Ovary (tissue), 10 donors: ENCODE measurements at places on chromosomes 2 and 18. TPM values are rescaled to one million over a fixed set of nuclear protein-coding genes. Genes with fewer than 3 reads are reported as not detected.

IL36RN gene
- total RNA-seq: not detected

NOSTRIN gene
- total RNA-seq: 10.0 TPM

NGEF gene
- total RNA-seq: 0.65 TPM

ZFP36L2 gene
- total RNA-seq: 350 TPM

GAL3ST2 gene
- not detected for total RNA-seq

DIS3L2 gene
- 26.2 TPM for total RNA-seq

VWA3B gene
- 1.1 TPM for total RNA-seq

TRAPPC8 gene
- total RNA-seq: 37.9 TPM

COL3A1 gene
- total RNA-seq: 347 TPM

SEH1L gene
- total RNA-seq: 43.7 TPM

DNA sequence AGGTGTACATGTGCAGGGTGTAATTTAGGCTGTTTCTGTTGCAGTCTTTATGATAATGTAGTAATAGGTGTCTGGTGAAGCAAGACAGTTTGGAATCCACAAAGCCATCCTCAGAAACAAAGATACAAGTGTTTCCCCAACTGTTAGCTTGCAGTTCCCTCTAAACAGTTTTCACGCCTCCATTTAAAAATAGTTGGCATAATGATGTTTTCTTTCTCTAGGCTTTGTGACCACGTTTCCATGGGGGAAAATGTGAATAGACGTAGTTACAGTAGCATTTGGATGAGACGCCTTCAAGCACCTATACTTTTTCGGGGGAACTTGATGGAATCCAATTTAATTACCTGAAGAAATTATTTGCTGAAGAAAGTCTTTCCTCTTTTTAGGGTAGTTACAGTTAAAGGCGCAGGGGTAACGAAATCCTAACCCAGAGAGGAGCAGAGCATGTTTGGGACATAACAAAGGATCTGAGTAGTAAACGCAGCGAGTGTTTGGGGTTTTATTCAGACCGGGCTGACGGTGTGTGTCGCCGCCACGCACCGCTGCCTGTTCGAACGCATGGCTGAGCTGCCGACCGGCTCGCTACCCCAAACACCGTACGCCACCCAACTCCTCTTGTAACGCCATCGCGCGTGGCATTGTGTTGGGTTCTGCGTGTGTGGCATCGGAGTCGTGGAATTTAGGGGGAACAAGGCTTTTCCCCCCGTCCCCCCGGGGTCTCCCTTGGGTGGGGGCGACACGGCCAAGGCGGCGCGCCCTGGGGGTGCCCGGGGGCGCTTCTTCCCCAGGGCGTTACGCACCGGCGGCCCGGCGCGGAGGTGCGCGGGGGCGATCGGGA is 681 bp upstream of the NRP2 start:
- H3K36me3 ChIP-seq: no peaks in the 10 kb centered on the region
- H3K27ac ChIP-seq: peak overlapping the region; percentile 37
- peak overlapping the region; percentile 74 for H3K4me3 ChIP-seq
- peak; percentile 59 for DNase-seq
- H3K4me1 ChIP-seq: peaks cover 5% of the 10 kb centered on the region

DNA sequence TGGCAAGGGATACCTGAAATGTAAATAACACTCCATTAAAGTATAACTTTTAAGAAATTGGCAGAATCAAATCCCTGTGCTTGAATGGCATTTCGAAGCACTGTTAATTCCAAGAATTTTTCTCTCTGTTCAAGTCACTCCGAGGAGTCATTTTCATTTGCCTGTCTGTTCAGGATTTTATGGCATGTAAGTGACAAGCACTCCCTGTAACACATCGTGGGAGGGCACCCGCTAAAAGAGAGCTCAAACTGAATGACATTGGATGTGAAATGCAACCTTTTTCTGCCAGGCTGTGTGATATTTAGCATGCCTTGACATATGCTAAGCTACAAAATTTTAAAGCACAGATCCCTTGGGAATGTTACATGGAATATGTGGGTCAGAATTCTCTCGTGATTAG is 339.6 kb downstream of the LRRTM1 start:
- H3K27ac ChIP-seq: no peak overlapping the region
- no peak overlapping the region for H3K4me3 ChIP-seq
- H3K27me3 ChIP-seq: no peaks in the 10 kb centered on the region
- H3K4me1 ChIP-seq: no peaks in the 10 kb centered on the region
- DNase-seq: no peak
- no peaks in the 10 kb centered on the region for H3K36me3 ChIP-seq

DNA sequence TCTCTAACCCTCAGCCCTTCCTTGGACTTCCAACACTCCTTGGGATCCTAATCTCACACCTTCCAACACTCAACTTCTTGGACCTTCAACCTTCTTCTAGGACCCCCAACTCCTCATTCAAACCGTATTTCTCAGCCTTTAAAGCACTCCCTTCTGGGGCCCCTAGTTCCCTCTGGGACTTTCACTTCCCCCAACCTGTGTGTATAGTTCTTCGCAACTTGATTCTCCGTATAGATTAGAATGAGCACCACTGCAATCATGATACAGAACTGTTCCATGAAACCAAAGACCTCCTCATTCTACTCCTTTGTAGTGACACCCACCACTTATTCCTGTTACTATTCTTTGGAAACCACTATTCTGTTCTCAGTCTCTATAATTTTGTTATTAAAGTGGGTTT is 62.0 kb upstream of the NFU1 start:
- no peaks in the 10 kb centered on the region for H3K27me3 ChIP-seq
- no peak overlapping the region for H3K4me3 ChIP-seq
- no peak overlapping the region for H3K27ac ChIP-seq
- H3K4me1 ChIP-seq: peaks cover 2% of the 10 kb centered on the region
- no peak for DNase-seq

DNA sequence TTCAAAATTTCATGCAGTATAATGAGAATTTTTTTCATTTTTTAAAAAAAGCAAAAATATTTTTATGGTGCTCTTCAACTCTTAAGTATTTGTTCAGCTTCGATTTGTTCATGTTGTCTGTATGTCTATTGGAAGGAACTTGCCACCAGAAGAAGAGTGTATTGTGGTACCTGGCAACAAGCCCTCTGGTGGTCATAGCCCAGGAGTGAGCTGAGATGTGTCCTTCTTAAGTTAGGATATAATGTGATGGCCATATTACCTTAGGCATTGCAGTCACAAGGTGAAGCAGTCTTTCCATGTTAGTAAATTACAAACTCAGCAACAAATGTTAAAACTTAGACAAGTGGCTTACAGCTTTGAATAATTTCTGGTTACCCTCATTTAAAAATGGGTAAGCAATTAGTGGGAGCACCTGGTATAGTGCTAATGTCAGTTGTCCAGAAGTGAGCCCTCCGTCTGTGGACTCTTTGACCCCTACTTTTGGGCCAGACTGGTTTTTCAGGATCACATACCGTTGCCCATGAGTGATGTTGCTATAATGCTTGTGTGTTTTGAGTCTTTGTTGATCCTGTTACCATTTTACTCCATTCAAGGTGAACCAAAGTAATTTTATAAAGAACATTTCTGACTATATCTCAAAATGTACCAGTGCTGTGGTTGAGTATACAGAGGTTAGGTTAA is 57.4 kb downstream of the MYO1B start:
- H3K36me3 ChIP-seq: no peaks in the 10 kb centered on the region
- H3K4me1 ChIP-seq: peaks cover 17% of the 10 kb centered on the region
- peak overlapping the region; percentile 1 for H3K27ac ChIP-seq
- no peak overlapping the region for H3K4me3 ChIP-seq
- H3K27me3 ChIP-seq: no peaks in the 10 kb centered on the region

DNA sequence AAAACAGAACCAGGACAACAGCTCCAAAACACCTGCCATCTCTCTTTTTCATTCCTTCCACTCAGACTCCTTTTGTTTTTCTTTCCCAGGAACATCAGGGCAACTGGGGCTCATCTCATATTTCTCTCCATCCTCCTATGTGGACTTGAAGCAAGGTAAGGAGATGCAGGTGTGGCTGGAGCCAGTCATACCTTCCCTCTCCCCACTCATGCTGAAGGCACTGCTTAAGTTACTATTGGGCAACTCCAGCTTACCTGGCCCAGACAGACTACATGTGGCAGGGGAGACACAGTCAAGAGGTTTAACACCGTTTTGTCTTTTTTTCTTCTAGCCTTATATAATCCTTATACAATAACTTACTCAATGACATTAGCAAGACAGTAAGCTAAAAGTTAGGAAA is 38.4 kb downstream of the LAMA1 start:
- DNase-seq: no peak
- H3K27ac ChIP-seq: no peak overlapping the region
- no peak overlapping the region for H3K4me3 ChIP-seq
- no peaks in the 10 kb centered on the region for H3K36me3 ChIP-seq
- no peaks in the 10 kb centered on the region for H3K27me3 ChIP-seq
- H3K4me1 ChIP-seq: peaks cover 2% of the 10 kb centered on the region

DNA sequence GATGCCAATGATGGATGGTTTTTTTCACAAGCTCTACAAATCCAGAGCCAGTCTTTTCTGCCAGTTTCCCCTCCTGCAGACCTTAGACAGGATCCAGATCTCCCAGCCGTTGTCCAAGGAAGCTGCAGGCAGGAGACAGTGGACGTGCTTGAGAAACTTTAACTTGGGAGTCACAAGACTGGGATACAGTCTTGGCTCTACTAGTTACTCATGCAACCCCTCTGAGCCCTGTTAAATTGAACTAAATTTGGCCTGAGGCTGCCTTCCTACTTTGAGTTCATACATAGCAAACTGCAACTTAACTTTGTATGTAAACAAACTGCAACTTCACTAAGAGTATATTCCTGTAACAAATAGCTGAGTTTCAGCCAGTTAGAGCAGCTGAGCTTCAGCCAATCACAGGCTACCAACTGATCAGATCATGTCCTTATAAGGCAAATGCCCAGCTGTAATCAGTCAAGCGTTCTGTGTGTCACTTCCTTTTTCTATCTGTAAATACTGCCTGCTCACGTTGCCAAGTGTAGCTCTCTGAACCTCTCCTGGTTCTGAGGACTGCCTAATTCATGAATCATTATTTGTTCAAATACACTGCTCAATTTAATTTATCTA is 140.9 kb downstream of the CAPN13 start:
- H3K27ac ChIP-seq: no peak overlapping the region
- no peak overlapping the region for H3K4me3 ChIP-seq
- H3K27me3 ChIP-seq: no peaks in the 10 kb centered on the region
- no peaks in the 10 kb centered on the region for H3K4me1 ChIP-seq

GRCh38 chr2:205169464-205169863 is 512.8 kb upstream of the NRP2 start:
- no peak overlapping the region for H3K27ac ChIP-seq
- no peaks in the 10 kb centered on the region for H3K4me1 ChIP-seq
- DNase-seq: no peak
- H3K36me3 ChIP-seq: no peaks in the 10 kb centered on the region
- H3K27me3 ChIP-seq: no peaks in the 10 kb centered on the region

GRCh38 chr2:234821946-234822475 is 129.8 kb upstream of the SH3BP4 start:
- H3K27ac ChIP-seq: no peak overlapping the region
- H3K4me1 ChIP-seq: peaks cover 7% of the 10 kb centered on the region
- no peak for DNase-seq
- H3K36me3 ChIP-seq: no peaks in the 10 kb centered on the region
- H3K27me3 ChIP-seq: no peaks in the 10 kb centered on the region

- peaks cover 2% of the 10 kb centered on the region for H3K4me1 ChIP-seq
- H3K27me3 ChIP-seq: no peaks in the 10 kb centered on the region
Measured at GRCh38 chr18:54358495-54359040, 862 bp downstream of the C18orf54 start.

DNA sequence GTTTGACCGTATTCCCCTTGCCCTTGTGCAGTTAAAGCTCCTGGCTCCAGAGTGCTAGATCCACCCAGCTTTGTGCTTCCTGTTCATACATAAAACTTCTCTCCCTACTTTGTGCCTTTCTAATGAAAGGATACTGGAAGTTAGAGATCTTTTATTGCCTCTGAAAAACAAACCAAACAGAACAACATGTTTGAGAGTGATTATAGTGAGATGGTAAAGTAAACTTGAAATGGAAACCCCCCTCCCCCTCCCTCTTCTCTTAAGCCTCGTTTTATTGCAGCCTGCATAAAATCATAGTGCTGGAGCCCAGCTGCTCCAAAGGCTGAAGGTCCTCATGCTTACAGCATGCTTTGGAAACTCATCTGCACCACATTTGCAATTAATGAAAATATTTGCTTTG is 125.1 kb downstream of the TANC1 start:
- no peaks in the 10 kb centered on the region for H3K27me3 ChIP-seq
- H3K4me1 ChIP-seq: peaks cover 38% of the 10 kb centered on the region
- no peaks in the 10 kb centered on the region for H3K36me3 ChIP-seq
- no peak overlapping the region for H3K27ac ChIP-seq
- no peak for DNase-seq

- no peak for DNase-seq
- no peak overlapping the region for H3K4me3 ChIP-seq
- H3K36me3 ChIP-seq: no peaks in the 10 kb centered on the region
- no peak overlapping the region for H3K27ac ChIP-seq
Measured at GRCh38 chr18:1408376-1408775, 503.7 kb downstream of the ADCYAP1 start.

GRCh38 chr18:63046375-63046774 is 273.2 kb downstream of the BCL2 start:
- H3K4me1 ChIP-seq: no peaks in the 10 kb centered on the region
- no peak overlapping the region for H3K4me3 ChIP-seq
- H3K27ac ChIP-seq: no peak overlapping the region
- no peak for DNase-seq

DNA sequence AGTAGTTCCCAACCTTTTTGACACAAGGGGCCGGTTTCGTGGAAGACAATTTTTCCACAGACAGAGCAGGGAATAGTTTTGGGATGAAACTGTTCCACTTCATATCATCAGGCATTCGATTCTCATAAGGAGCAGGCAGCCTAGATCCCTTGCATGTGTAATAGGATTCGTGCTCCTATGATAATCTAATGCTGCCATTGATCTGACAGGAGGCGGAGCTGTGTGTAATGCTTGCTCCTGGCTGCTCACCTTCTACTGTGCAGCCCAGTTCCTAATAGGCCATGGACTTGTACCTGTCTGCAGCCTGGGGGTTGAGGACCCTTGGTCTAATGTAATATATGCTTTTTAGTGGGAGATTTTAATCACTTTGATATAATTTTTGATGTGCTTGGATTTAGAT is 188.7 kb upstream of the KLHL14 start:
- H3K4me1 ChIP-seq: peaks cover under 1% of the 10 kb centered on the region
- H3K36me3 ChIP-seq: no peaks in the 10 kb centered on the region

GRCh38 chr2:10057231-10058107 is 14.1 kb downstream of the KLF11 start:
- H3K36me3 ChIP-seq: no peaks in the 10 kb centered on the region
- DNase-seq: peak; percentile 90
- no peaks in the 10 kb centered on the region for H3K27me3 ChIP-seq
- H3K4me3 ChIP-seq: no peak overlapping the region
- H3K4me1 ChIP-seq: peaks cover 8% of the 10 kb centered on the region

GRCh38 chr18:55452123-55452611 is 135.8 kb downstream of the TCF4 start:
- H3K4me1 ChIP-seq: no peaks in the 10 kb centered on the region
- peak; percentile 10 for DNase-seq
- no peaks in the 10 kb centered on the region for H3K36me3 ChIP-seq
- no peak overlapping the region for H3K4me3 ChIP-seq

- no peak overlapping the region for H3K4me3 ChIP-seq
- no peak for DNase-seq
- H3K36me3 ChIP-seq: no peaks in the 10 kb centered on the region
- H3K27me3 ChIP-seq: no peaks in the 10 kb centered on the region
- H3K27ac ChIP-seq: no peak overlapping the region
- no peaks in the 10 kb centered on the region for H3K4me1 ChIP-seq
Measured at GRCh38 chr2:179031731-179032408, 18.1 kb downstream of the CCDC141 start.

GRCh38 chr2:118689456-118689855 is 158.0 kb downstream of the EN1 start:
- no peak overlapping the region for H3K4me3 ChIP-seq
- H3K27ac ChIP-seq: no peak overlapping the region
- H3K27me3 ChIP-seq: no peaks in the 10 kb centered on the region
- no peaks in the 10 kb centered on the region for H3K4me1 ChIP-seq
- H3K36me3 ChIP-seq: no peaks in the 10 kb centered on the region
- DNase-seq: no peak
